ENCODE measurements at places on chromosomes 4 and X.
A peak's percentile ranks its signal among the peaks of the same experiment; 100 is the strongest.

DNA sequence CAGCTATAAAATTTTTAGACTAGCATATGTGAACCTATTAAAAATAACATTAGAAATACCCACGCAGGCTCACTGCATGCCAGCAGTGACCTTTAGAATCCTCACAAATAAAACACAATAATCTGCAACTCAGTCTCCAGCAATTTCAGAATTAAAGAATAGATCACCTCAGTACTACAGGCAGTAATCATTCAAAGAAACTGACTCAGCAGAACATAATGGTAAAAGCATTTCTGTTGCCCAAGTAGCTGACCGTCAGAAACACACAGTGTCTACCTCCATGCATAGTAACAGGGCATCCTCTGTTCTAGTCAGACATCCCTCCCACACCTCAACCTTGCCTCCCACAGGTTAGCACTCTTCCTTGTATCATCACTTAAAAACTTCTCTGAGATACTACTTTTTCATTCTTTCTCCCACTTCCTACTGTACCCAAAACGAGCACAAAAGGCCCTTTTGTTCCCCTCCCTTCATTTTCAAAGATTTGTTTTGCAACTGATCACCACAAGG is 65.7 kb upstream of the BEND2 start:
- DNase-seq = no peak

- DNase-seq = peak; percentile 69
These were observed 44.9 kb downstream of the MMRN1 start for GRCh38 chr4:89939546-89939945.

DNA sequence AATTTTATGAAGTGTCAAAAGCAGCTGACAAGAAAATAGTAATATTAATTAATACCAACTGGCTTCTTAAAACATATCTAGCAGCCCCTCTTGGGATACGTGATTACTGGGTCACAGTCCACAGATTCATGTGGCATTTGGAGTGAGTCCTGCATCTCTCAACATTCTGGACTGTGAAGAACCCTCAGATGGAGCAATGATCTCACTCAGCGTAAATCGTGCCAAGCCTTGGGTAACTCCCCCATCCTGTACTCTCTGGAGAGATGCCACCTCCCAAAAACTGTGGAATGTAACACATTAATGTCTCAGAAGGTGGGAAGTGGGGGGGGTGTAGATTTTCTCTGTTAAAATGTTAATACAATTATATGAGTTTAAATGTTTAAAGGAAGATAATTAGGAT is 118.2 kb upstream of the IQCM start:
- peak; percentile 51 for DNase-seq

- no peak for DNase-seq
These were observed 18.1 kb upstream of the ZXDB start for GRCh38 chrX:57573754-57574153.

GRCh38 chr4:10773010-10773409 is 88.4 kb upstream of the CLNK start:
- no peak for DNase-seq

GRCh38 chr4:137656661-137657060 is 124.4 kb upstream of the PCDH18 start:
- no peak for DNase-seq

- DNase-seq = no peak
These were observed 460.4 kb upstream of the GALNT7 start for GRCh38 chr4:172708184-172708583.

- no peak for DNase-seq
These were observed 1454.1 kb downstream of the PCDH19 start for GRCh38 chrX:98956014-98956413.

DNA sequence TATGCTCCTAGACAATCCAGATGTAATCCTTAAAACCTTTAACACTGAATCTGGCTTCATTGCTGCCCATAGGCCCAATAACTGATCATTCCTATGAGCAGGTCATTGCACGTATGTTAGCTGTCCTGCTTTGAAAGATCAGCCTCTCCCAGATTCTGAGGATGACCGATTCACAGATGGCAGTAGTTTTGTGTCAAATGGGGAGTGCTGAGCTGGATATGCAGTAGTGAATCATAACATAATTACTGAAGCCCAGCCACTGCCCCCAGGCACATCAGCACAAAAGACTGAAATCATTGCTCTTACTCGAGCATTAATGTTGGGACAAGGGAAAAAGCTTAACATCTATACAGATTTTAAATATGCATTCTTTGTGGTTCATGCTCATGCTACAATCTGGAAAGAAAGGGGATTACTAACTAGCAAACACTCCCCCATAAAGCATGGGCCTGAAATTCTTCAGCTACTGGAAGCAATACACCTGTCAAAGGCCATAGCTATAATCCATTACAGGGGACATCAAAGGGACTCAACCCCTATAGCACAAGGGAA is 16.4 kb upstream of the ZNF280C start:
- DNase-seq = no peak

GRCh38 chrX:149512225-149512885 is 7.2 kb upstream of the IDS start:
- DNase-seq = no peak

GRCh38 chr4:118850488-118851173 is 14.7 kb upstream of the SEC24D start:
- DNase-seq = no peak

DNA sequence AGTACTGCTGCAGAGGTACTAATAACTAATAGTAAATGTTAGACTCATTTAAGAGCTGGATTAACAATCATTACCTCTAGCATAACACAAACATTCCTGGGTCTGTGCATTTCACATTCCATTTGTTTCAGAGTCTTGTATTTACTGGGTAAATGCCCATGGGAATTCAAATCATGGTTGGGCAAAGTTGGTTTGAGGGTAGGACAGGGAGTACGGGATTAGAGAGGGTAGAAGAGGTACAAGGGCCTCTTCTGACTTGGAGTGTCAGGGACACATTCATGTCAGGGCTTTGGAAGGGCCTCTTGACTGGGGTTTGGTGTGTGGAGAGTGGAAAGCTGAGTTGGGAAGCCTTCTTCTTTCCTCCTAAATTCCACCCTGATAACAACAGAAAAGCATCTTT is 65.9 kb downstream of the WWC2 start:
- DNase-seq = no peak

- DNase-seq = peak; percentile 33
These were observed 91.6 kb downstream of the ANXA10 start for GRCh38 chr4:168183717-168184571.

- no peak for DNase-seq
These were observed 650.8 kb upstream of the FAM241A start for GRCh38 chr4:111494471-111494870.

DNA sequence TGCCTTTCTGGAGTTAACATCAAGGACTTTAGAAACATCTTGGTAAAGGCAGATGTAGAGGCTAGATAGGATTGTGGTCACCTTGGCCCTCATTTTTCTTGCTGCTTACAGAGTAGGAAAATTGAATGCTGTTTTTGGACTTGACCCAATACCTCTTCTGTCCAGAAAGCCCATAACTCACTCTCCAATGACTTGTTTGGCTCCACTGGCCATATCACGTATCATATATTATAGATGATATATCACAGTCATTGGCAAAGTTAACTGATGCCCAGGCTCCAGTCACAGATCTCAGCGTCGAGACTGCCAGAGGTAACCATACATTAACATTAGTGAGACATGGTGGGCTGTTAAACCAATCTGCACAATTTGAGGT is 88.1 kb upstream of the PLAC1 start:
- DNase-seq = no peak

- no peak for DNase-seq
These were observed 40.9 kb upstream of the HMX1 start for GRCh38 chr4:8912506-8912905.

DNA sequence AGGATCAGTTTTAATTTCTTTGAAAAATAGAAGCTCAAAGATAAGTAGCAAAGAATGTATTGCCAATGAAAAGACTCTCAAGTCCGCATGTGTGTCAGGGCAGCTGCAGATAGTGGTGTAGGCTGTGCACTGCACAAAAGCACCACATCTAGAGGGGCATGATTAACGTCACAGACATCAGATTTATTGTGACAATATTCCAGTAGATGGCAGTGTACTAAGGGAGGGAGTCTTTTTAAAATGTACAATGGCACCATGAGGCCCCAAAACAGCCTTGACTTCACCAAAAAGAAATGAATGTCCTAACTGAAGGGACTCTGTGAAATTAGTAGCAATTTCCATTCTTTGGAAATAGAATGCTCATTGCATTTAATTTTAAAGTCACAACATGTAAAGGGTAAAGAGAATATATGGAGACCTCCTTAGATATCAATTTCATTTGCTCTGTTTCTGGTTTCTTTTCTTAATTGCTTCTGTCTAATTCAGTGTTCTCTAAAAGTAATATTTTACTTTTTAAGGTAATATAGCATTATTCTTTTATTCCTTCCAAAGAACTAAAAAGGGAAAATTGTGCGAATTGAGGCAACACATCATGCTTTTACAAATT is 98.4 kb downstream of the ZNF827 start:
- DNase-seq = peak; percentile 4

GRCh38 chrX:115713460-115713859 is 152.5 kb downstream of the PLS3 start:
- no peak for DNase-seq

DNA sequence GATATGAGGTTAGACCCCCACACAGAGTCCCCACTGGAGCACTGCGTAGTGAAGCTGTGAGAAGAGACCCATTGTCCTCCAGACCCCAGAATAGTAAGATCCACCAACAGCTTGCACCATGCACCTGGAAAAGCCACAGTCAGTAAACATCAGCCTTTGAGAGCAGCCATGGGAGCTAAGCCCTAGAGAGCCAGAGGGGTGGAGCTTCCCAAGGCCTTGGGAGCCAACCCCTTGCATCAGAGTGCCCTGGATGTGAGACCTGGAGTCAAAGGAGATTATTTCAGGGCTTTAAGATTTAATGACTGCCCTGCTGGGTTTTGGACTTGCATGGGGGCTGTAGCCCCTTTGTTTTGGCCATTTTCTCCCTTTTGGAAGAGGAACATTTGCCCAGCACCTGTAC is 35.7 kb downstream of the HSD17B13 start:
- no peak for DNase-seq

DNA sequence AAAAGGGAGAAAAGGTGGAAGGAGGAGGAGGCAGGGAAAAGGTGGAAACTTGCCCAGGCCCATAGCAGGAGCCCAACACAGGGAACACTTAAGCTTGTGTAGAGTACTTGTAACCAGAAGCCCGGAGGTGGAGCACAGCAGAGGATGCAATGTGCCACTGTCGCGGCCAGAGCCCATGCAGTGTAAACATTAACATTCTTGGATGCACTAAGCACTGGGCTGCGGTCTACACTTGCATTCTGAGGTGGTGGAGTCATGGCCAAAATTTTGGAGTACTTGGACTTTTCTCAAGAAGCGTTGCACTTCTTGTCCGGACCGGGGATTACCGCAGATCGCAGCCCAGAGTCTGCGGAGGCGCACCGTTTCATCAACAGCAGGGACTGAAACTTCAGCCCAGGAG is 4.5 kb upstream of the RHOXF1 start:
- DNase-seq = no peak

GRCh38 chr4:160213366-160213765 is 1110.5 kb downstream of the RAPGEF2 start:
- no peak for DNase-seq

DNA sequence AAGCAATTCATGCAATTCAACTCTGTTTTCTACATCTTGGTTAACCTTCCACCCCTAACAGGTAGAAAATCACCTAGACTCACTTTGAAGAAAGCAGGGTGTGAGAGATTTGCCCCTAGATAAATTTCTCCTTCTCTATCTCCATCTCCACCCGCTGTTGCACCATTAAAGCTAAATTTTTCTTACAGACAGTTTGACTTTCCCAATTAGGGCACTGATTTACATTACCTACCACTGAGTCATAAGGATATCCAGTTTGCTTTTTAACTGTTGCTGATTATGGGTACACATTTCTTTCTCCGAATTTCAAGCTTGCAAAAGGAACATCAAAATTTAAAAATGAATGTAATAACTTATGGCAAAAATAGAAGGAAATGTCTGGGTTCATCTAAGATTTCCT is 13.0 kb downstream of the SLC7A11 start:
- DNase-seq = no peak
